Common myeloid progenitor, CD34-positive (primary cell): ENCODE measurements at places on chromosomes 2 and 18.

GRCh38 chr18:67463829-67464228 lies 52.7 kb downstream of the DSEL start:
- DNase-seq = peak; percentile 13

DNA sequence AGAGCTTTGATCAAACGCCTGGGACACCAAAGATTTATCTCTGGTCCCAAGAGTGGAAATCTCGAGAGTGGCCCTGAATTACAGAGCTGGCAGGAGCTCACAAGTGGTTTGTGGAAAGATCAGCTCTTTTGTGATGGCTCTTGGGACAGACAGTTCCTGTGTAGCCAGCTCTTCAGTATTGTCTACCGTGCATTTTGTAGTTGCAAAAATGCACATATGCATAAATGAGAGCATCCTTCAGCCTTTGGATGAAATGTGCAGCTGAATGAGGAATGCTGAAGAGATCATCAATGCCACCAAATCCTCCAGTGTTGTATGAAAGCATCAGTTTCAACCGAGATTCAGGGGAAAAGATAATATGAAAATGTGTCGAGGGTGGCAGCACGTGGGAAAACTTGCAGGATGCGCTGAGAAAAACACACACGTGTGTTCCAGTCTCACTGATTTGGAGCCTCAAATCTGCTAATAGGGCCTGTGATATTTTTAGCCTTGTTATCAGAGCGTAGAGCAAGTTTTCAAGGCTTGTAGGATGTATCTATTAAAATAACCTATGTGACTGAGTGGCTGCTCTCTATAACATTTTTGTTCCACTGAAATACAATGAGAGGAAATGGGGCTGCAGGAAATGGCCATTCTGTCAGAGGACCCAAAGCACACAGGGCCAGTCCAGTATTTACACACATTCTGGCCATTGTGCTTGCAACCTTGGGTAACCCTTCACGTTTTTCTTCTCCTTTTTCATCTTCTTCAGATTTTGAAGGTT lies 138.7 kb downstream of the PRKCE start:
- DNase-seq = no peak

- no peak for DNase-seq
Observed at GRCh38 chr2:37720533-37721200, 49.2 kb upstream of the CDC42EP3 start.

GRCh38 chr2:101153787-101154186 lies 2.6 kb upstream of the TBC1D8 start:
- no peak for DNase-seq

DNA sequence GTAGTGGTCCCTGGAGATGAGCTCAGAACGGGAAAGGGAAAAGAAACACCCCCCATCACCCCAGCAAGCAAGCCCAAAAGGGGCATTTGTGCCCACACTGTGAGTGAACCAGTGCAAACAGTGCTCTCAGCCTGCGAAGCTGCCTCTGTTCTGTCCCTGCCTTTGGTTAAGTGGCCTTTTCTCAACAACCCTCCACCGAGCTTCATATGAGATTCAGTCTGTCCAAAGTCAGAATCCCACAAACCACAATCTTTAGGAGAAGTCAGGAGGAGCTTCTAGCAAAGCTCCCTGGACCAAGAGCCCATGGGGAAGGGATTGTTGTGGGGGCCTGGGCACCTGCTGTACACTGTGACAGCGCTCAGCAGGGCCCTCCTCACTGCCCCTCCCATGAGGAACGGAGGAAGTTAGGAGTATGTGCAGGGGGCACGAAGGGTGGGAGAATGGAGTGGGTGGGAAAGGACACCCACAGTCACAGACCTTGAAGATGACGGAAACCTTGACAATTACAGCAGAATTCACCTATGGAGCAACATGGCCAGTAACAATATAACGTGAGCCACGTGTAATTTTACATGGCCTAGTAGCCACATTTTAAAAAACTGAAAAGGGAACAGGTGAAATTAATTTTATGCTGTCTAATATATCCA lies 119.5 kb downstream of the SMAD7 start:
- no peak for DNase-seq
